ENCODE measurements at places on chromosomes 7 and 10. TPM values are rescaled to one million over a fixed set of nuclear protein-coding genes. Genes with fewer than 3 reads are reported as not detected.

The CLCN1 gene
- 0.09 TPM for total RNA-seq

The COL28A1 gene
- 0.24 TPM for total RNA-seq

The WNT8B gene
- total RNA-seq: 0.14 TPM

The TEX36 gene
- not detected for total RNA-seq

GRCh38 chr10:68153473-68154210, 44.4 kb downstream of the MYPN start:
- no peak overlapping the region for H3K27ac ChIP-seq
- no peak overlapping the region for H3K4me3 ChIP-seq
- H3K27me3 ChIP-seq: no peaks in the 10 kb centered on the region
- no peaks in the 10 kb centered on the region for H3K4me1 ChIP-seq

GRCh38 chr10:17238445-17239291, 10.6 kb downstream of the VIM start:
- DNase-seq: no peak
- no peak overlapping the region for H3K27ac ChIP-seq
- H3K4me3 ChIP-seq: no peak overlapping the region
- no peaks in the 10 kb centered on the region for H3K4me1 ChIP-seq

DNA sequence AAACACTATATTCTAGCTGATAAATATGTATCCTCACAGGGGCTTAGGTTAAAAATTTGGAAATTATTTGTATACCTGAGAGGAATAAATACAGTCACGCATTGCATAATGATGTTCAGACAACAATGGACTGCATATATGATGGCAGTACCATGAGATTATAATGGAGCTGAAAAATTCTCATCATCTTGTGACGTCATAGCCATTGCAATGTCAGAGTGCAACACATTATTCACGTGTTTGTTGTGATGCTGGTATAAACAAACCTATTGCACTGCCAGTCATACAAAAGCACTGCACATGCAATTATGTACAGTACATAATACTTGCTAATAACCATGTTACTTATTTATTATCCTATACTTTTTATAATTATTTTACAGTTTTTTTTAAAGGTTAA, 31.4 kb downstream of the STEAP1B start:
- no peak overlapping the region for H3K27ac ChIP-seq
- H3K4me3 ChIP-seq: no peak overlapping the region
- no peaks in the 10 kb centered on the region for H3K27me3 ChIP-seq
- no peaks in the 10 kb centered on the region for H3K4me1 ChIP-seq
